Activated CD4-positive, alpha-beta T cell treated with anti-CD3 and anti-CD28 coated beads, Interleukin-10, Interleukin-2, amounts not matched to agents 100 ng/mL and 50 ng/mL, durations not matched to agents 16 hours and 8 hours (primary cell): ENCODE measurements at places on chromosomes 2 and 18.

- no peak for DNase-seq
These were observed 44.9 kb upstream of the LDLRAD4 start for GRCh38 chr18:13173578-13174145.

- no peak for DNase-seq
These were observed 348.3 kb upstream of the SYT4 start for GRCh38 chr18:43625582-43625981.

DNA sequence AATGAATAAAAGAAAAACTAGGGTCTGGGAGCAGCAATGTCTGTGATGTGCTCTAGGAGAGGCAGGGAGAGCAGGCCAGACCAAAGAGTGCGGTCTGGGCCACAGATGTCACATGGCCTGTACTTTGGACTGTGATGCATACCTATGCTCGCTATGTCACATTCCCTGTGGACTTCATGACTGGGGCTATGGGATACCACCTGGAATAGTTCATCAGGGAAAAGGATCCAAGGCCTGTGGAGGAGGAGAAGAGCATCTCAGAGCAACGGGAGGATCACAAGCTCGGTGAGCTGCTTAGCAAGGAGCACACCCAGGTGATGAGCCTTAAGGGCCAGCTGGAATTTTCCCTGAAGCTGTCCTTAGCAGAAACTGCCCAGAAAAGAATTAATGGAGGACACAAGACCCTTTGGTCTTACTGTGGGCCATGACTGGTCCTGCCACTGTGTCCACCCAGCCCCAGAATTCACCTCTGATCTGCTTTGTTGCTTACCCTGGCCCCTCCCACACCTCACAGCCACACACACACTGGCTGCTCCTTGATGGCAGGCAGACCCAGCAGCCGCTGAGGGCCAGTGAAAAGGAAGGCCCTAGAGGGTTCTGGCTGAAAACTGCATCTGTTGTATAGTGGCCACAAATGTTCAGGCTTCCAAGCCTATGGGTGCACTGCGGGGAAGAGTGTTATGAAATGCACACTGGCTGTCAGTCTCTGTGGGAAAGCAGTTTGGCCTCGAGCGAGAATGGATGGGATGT is 25.3 kb upstream of the GCC2 start:
- no peak for DNase-seq

- no peak for DNase-seq
These were observed 247.1 kb upstream of the SALL3 start for GRCh38 chr18:78732273-78733210.

DNA sequence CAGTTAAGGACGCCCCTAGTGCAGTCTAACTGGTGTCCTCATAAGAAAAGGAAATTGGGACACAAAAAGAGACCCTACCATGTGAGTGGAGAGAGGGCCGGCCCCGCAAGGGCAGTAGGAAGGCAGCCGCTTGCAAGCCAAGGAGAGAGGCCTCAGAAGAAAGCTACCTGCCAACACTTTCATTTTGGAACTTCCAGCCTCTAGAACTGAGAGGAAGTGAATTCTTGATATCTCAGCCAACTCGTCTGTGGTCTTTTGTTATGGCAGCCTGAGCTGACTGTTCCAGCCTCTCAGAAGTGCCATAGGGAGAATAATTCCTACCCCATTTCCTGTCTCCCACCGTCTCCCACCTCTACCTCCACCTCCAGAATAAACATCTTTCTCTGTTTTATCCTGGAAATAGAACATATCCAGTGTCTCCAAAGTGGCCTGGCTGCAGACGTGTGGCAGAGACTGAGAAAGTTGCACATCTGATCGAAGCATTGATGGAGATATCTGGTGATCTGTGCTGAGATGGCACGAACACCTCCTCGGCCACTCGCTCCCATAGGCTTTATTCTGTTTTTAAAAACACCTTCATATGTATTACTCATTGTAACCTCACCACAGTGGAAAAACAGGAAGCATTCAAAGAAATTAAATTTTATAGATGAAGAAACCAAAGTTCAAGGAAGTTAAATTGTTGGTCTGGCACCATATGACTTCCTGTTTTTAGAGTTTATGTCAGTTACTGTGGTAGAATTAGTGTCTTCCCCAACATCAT is 39.5 kb upstream of the MARCO start:
- no peak for DNase-seq

DNA sequence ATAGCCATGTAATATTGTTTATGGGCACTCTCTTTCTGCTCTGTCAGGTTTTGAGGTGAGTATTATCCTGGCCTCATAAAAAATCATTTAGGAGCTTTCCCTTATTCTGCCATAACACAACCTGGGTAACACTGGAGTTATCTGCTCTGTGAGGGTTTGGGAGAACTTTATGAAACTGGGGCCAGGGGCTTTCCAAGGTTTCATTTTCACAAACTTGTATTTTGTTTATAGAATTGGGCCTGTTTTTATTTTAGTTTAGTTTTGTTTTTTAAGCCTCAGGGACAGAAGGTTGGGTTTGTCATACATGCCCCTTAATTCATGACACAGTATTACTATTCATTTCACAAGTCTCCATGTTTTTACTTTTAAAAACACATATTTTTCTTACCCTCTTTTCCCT is 83.5 kb downstream of the IRS1 start:
- no peak for DNase-seq

DNA sequence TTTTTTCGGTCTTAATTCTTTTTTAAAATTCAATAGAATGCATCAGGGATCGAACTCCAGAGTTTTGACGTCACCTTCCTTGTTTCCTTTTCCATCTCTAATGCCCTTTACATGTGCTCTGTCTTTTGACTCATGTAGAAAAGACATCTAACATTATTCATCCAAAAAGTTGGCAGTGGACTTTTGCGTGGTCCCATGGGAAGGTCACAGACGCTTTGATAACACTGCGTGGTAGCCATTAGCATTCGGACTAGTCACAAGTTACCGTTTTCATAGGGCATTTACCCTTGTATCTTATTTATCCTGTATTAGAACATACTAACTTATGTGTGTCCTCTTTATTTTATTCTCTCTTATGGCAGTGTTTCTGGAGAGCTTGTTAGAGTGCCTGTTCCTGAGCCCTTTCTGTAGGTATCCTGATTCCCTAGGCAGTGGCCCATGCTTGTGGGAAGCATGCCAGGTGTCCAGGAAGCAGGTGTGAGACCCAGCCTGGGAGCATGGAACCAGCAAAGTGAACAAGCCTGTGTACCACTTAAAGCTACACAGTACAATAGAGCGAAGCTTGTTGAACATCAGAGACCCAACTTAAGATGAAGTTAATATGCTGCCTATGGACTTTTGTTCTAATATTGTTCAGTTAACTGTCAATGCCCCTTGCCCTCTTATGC is 73.6 kb upstream of the RBM44 start:
- DNase-seq = no peak

DNA sequence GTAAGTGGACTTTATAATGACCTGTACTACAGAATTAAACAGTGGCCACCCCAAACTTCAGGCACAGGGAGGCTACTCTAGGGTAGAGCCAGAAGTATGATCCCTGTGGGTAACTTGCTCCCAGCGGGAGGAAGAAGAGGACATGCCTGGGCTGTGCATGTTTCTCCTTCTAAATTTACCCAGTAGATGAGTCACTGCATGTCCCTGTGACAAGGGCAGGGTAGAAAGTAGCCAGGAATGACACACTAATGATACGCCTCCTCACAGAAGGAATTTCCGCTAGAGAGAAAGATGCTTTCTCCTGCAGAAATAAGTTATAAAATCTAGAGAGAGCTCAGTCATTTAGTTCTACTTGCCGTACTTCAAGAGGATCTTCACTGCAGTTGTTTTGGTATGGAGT is 7.5 kb downstream of the ACYP2 start:
- DNase-seq = no peak

DNA sequence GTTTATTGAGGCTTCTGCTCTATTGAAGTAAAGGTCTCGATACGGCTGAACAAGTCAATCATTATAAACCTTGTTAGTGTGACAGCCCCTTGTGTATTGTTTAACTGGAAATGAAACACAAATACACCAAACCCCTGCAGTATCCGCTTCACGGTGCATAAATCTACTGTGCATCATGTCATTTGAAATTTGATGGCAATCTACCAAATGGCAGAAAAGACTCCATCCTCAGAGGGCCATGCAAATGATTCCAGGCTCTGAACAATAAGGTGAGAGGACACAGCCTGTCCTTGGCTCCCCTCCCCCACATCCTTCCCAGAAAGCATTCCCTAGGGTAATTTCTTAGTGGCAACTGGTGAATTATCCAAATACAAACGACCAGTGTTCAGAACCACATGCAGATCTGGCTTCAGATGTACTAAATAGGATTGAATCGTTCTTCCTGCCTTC is 80.6 kb downstream of the ADCYAP1 start:
- no peak for DNase-seq
